ENCODE measurements at places on chromosomes 1 and 21.

DNA sequence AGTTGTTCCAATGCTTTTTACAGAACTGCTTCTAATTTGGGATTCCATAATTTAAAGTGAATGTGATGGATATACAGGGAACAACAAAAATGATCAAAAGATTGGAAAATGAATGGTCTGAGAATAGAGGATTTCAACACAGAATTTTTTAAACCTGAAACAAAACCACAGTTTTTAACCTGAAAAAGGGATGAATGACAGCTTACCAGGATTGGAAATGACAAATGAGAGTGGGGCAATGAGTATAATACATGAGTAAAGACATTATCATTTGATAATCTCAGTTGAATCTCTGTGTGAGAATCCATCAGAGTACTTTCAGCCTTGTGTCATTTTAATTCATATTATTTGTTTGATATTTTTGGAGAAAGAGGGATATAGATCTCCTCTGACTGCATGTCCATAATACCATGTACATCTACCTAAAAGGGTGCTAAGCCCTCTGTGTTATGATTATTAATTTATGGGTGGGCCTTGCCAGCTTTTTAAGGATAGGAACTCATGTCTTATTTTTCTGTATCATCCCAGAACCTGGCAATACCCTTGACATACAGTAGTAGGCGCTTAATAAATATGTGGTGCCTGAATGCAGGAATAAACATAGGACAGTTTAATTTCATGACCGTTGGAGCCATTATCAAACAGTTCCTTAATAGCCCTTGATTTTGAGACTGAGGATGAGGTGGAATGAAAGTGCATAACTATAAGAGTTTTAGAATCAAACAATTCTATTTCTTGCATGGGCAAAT, 12.4 kb upstream of the ATP6V1G3 start:
- no peaks in the 10 kb centered on the region for H3K36me3 ChIP-seq
- no peak overlapping the region for H3K27ac ChIP-seq
- H3K27me3 ChIP-seq = no peaks in the 10 kb centered on the region
- peaks cover 23% of the 10 kb centered on the region for H3K4me1 ChIP-seq
- no peak overlapping the region for H3K4me3 ChIP-seq
- no peak for DNase-seq

GRCh38 chr1:11175461-11175860, 13.7 kb upstream of the ANGPTL7 start:
- no peak for DNase-seq
- no peaks in the 10 kb centered on the region for H3K27me3 ChIP-seq
- H3K4me1 ChIP-seq = no peaks in the 10 kb centered on the region
- H3K4me3 ChIP-seq = no peak overlapping the region

DNA sequence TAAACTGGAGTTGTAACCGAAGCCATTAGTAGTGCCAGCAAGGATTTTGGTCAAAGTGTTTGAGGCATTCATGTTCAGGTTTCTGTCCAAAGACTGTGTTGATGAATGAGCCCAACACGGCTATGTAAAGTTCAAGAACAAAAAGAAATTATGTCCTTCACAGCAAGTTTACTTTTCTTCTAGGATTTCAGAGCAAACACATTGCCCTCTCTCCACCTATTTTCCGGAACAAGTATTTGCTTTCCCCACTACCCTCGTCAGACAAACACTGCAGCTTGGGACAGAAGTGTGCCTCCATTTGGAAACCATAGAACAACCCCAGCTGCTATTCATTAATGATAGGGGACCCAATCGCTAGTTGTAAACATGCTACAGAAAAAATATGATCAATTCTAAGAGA, 151.4 kb upstream of the C1orf105 start:
- H3K4me1 ChIP-seq = no peaks in the 10 kb centered on the region
- DNase-seq = no peak
- H3K27me3 ChIP-seq = peaks cover 3% of the 10 kb centered on the region

GRCh38 chr1:19240673-19241538, 10.4 kb downstream of the EMC1 start:
- no peak overlapping the region for H3K4me3 ChIP-seq
- DNase-seq = peak; percentile 65
- no peaks in the 10 kb centered on the region for H3K27me3 ChIP-seq
- no peaks in the 10 kb centered on the region for H3K4me1 ChIP-seq
- no peak overlapping the region for H3K27ac ChIP-seq

DNA sequence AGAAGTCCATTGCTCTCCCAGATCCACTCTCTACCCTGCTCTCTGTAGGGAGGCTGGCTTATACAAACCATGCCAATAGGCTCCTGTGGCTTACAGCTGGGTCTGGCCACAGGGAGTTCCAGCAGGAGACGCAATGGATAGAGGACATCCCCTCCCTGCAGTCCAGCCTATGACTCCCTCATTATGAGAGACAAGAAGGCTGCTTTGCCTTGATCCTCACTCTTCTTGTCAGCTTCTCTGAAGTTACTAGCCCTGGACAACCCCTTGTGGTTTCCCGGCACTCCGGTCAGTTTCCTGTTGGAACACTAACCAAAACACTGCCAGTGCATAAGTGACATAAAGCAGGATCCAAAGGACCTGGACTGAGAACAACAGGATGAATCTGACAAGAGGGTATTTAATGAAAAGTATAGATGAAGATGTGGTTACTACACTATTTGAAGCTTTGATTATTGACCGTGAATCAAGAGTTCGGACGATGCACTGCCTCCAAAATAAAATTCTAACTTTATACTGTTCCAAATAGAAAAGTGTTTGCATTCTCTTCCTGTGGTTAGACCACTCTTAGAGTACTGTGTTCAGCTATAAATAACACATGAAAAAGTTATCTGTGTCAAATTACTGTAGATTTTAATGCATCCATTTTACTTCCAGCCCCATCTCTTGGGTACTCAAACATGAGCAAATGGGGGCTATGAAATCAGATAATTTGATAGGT, 32.7 kb upstream of the ZNF326 start:
- H3K36me3 ChIP-seq = no peaks in the 10 kb centered on the region
- no peak for DNase-seq
- no peak overlapping the region for H3K4me3 ChIP-seq
- H3K27me3 ChIP-seq = no peaks in the 10 kb centered on the region

DNA sequence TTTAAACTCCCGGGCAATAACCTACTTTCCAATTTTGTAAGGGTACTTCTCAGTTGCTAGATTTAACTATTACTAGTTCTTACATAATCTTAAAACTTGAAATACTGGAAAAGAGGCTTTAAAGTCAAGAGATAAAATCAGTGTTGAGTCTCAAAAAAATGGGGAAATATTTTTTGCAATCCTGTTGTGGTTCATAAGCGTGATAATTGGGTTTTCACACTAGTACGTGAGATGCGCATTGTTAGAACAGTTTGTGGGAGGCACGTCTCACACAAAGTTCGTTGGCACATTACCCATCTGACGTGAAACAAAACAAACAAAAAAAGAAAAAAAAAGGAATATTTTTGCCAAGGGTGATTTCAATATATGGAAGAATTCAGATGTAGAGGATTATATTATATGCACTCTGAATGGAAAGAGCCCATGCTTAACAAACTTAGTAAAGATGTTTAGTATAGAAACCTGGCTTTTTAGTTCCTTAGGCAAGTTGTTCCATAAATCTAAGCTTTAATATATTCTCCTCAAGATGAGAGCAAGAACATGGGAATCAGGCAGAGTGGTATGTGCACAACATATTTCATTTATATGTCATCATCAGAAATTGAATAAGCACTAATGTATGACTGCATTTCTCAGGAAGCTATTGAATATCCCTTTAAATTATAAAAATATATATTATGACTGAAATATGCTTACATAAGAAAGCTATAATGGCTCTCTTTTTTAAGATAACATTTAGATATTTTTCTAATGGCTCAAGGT, 73.9 kb upstream of the TNFSF4 start:
- DNase-seq = no peak
- H3K27ac ChIP-seq = no peak overlapping the region
- no peaks in the 10 kb centered on the region for H3K4me1 ChIP-seq
- H3K27me3 ChIP-seq = no peaks in the 10 kb centered on the region

DNA sequence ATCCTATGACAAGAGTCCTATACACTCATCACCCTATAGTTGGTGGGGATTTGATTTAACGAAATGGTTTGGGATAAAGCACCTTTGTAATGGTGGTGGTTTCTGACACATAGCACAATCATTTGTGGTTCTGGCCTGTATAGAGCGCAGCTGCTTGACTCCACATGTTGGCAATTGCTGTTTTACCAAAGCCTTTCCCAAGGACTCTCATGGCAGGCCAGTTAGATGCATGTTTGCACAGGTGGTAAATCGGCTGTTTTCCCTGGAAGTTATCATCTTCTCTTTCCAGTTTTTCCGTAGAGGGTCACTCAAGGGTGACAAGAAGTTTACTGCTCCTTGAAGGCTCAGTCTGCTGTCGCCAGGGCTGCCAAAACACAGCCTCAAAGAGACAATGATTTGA, 17.1 kb upstream of the XPR1 start:
- H3K27ac ChIP-seq = no peak overlapping the region
- H3K4me1 ChIP-seq = no peaks in the 10 kb centered on the region
- no peaks in the 10 kb centered on the region for H3K36me3 ChIP-seq

DNA sequence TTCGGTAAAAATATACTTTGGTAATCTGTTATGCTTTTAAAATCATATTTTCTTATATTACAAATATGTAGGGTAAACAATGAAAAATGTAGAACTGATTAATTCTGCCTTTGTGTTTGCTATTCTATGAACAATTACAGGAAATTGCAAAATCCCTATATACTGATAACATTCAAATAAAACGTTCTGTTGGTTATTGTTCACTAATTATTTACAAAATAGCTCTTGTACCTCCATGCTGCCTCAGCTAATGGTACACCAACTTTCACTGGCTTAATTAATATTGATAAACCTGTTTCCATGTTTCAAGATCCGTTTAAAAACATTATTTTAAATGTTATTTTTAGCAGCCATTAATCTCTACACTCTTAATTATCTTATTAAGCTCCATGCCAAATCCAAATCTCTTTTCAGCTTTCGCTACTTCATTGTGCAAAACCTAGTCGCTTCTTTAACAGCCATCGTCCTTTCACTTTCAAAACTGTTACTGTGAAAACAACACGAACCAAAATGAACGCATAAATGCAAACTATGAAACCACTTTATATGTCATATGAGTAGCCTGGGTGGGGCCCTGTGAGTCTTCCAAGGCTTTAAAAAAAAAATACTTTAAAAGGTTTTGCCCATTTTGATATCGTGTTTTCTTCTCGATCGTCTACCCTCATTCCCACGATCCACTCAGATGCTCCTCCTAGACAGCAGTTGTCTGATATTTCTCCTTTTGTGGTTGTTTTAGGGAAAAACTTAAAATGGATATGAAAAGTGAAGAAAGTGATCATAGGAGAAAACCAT, 807.1 kb downstream of the USP25 start:
- no peak overlapping the region for H3K27ac ChIP-seq
- no peak overlapping the region for H3K4me3 ChIP-seq
- no peaks in the 10 kb centered on the region for H3K27me3 ChIP-seq
- no peaks in the 10 kb centered on the region for H3K36me3 ChIP-seq
- no peaks in the 10 kb centered on the region for H3K4me1 ChIP-seq

GRCh38 chr1:34263406-34263805, 86.7 kb downstream of the C1orf94 start:
- no peaks in the 10 kb centered on the region for H3K4me1 ChIP-seq
- H3K4me3 ChIP-seq = no peak overlapping the region
- no peak overlapping the region for H3K27ac ChIP-seq

GRCh38 chr1:196545222-196545621, 63.0 kb downstream of the KCNT2 start:
- H3K36me3 ChIP-seq = no peaks in the 10 kb centered on the region
- H3K4me1 ChIP-seq = no peaks in the 10 kb centered on the region
- no peak overlapping the region for H3K4me3 ChIP-seq
- no peak for DNase-seq
- no peak overlapping the region for H3K27ac ChIP-seq
- no peaks in the 10 kb centered on the region for H3K27me3 ChIP-seq

- no peaks in the 10 kb centered on the region for H3K36me3 ChIP-seq
- no peak overlapping the region for H3K27ac ChIP-seq
- no peaks in the 10 kb centered on the region for H3K27me3 ChIP-seq
- no peak overlapping the region for H3K4me3 ChIP-seq
- no peaks in the 10 kb centered on the region for H3K4me1 ChIP-seq
Observed at GRCh38 chr21:29958551-29958950, 18.8 kb upstream of the GRIK1 start.

GRCh38 chr1:12607263-12607662, 10.7 kb downstream of the DHRS3 start:
- H3K27ac ChIP-seq = no peak overlapping the region
- no peak for DNase-seq
- H3K4me3 ChIP-seq = no peak overlapping the region
- peaks cover 40% of the 10 kb centered on the region for H3K36me3 ChIP-seq

- no peak for DNase-seq
- H3K36me3 ChIP-seq = no peaks in the 10 kb centered on the region
- no peaks in the 10 kb centered on the region for H3K4me1 ChIP-seq
- H3K27ac ChIP-seq = no peak overlapping the region
- H3K4me3 ChIP-seq = no peak overlapping the region
Observed at GRCh38 chr1:204943495-204943894, 72.8 kb downstream of the NFASC start.

- H3K27ac ChIP-seq = no peak overlapping the region
- no peak overlapping the region for H3K4me3 ChIP-seq
- no peaks in the 10 kb centered on the region for H3K4me1 ChIP-seq
- no peak for DNase-seq
- H3K36me3 ChIP-seq = no peaks in the 10 kb centered on the region
- H3K27me3 ChIP-seq = peaks cover 5% of the 10 kb centered on the region
Observed at GRCh38 chr1:88191917-88192316, 492.2 kb upstream of the PKN2 start.

DNA sequence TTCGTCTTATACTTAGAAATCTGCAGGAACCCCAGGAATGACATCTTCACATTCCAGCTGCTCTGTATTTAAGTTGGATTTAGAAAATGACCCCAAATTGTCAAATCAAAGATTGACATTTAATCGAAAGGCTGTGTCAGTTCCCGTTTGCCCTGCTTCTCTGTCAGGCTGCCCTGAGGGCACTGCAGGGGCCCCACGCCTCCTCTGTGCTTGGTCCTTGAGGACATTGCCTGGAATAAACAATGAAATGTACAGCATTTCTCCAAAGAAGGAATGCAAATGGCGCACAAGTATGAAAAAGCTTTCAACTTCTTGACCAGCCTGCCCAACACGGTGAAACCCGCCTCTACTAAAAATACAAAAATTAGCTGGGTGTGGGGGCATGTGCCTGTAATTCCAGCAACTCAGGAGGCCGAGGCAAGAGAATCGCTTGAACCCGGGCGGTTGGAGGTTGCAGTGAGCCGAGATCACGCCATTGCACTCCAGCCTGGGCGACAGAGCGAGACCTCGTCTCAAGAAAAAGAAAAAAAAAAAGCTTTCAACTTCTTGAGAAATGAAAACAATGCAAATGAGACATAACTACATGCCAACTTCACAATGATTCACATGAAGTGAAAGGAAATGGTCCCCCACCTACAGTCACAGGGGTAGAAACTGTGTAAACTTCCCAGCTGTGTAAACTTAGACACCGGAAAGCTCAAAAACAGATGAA, 3.0 kb downstream of the TMPRSS3 start:
- no peaks in the 10 kb centered on the region for H3K27me3 ChIP-seq
- no peak for DNase-seq
